ENCODE measurements at places on chromosomes 2 and 18.
A peak's percentile ranks its signal among the peaks of the same experiment; 100 is the strongest.

DNA sequence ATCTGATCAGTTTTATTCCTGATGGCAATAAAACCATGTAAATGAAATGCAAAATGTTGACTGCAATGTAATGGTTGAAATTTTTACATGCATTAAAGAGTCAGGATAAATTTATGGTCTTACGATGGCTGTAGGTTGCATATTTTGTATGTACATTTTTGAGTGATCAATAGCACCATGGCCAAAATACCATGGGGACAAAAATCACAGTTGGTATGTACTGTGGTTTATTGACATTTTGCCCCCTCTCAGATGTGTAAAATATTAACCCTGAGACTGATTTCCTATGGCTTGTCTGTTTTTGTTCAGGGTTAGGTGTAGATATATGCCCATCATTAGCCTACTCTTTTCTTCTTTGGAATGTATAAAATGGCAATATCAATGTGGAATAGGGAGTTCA lies 138.1 kb downstream of the PARD3B start:
- DNase-seq = no peak

GRCh38 chr2:86003967-86004366 lies 101.7 kb downstream of the POLR1A start:
- DNase-seq = peak; percentile 8

- no peak for DNase-seq
Observed at GRCh38 chr2:143936538-143936847, 583.4 kb downstream of the ZEB2 start.

DNA sequence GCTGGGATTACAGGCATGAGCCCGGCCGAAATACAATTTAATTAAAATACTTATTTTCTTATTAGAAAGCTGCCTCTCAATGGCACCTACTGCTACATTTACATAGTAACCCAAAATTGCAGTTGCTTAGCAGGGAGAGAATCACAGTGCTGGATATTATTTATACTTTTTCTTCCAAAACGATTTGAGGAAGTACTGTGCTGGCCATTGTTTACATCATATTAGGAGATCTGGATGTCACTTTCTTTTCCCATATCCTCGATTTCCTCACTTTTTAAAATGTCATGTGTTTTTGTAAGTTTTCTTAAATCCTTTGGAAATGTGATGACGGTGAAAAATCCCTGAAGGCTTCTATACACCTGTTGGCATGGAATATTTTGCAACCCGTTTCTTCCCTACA lies 3.4 kb upstream of the SP3 start:
- DNase-seq = no peak

Data from SHP77 (cell line).